ENCODE measurements at places on chromosomes 12 and 14.

GRCh38 chr12:108190529-108190928 is 61.4 kb downstream of the WSCD2 start:
- DNase-seq: no peak

DNA sequence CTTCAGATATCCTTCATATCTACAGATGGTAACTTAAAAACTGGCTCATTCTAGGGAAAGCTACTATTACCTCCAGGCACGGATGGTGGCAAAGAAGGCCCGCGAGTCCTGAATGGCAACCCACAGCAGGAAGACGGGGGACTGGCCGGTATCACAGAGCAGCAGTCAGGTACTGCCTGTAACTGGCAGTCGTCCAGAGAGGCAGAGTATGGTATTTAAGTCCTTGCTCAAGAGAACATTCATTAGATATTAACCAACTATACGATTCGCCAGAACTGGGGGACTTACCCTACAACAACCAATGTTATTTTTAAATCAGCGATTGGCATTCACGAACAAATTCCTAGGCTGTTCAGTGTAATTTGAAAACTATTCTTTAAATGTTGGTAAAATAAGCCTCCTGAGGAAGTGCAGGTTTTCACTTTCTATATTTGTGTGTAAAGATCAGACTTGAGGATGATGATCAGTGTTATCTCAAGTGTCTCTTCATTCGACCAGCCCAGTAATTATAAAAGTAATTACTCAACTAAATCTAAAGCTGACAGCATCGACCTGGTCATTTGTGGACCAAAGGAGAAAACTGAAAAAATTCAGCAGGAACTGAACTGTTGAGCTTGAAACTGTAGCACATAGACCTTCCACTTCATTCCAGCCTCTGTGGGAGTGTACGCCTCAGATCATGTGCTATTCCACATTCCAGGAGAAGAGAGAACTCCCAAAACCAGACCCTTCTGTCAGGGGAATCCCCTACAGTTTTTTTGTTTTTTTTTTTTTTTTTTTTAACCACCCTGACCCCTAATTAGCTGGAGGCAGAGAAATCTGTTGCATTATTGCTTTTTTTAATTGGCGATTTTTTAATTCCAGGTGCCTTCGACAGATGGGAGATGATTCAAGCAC is 75.6 kb downstream of the ESR2 start:
- no peak for DNase-seq

DNA sequence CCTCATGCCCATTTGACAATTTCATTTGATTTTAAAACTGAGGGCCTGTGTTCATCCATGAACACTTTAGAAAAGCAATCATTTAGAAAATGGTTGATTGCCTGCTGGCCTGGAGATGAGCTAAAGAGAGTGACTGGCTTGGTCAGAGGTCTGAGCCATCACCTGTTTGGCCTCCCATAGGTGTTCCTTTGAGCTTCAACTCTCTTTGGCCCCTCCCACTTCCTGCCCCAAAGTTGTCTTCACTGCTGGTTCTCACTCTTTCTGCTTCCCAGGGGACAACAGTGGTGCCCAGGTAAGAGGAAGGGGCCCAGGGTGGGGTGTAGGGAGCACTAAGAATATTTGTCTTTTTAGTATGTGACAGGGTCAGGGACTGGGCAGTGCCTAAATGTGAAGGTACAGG is 4.9 kb upstream of the TCP11L2 start:
- DNase-seq: no peak

GRCh38 chr14:57345106-57345505 is 45.3 kb upstream of the NAA30 start:
- DNase-seq: no peak

GRCh38 chr12:93719710-93720109 is 42.5 kb downstream of the CRADD start:
- DNase-seq: no peak

GRCh38 chr12:78418919-78419318 is 445.7 kb upstream of the SYT1 start:
- DNase-seq: no peak

- no peak for DNase-seq
Observed at GRCh38 chr14:65462411-65462810, 49.9 kb downstream of the FUT8 start.

DNA sequence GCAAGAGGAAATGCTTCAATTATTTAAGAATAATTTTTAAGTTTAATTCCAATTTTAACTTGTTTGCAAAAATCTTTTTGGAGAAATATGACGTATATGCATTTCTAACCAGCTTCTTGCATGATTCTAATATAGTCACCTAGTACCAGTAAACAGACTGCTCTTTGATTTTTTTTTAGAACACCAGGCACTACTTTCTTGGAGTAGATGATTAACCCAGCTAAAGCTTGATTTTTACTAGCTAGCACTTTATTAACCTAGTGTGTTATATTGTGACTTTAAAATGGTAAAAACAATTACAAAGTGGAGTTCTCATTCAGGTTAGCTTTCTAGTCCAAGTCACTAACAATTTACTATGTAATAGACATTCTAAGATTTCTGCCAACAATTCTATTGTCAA is 32.6 kb upstream of the FGD4 start:
- no peak for DNase-seq

DNA sequence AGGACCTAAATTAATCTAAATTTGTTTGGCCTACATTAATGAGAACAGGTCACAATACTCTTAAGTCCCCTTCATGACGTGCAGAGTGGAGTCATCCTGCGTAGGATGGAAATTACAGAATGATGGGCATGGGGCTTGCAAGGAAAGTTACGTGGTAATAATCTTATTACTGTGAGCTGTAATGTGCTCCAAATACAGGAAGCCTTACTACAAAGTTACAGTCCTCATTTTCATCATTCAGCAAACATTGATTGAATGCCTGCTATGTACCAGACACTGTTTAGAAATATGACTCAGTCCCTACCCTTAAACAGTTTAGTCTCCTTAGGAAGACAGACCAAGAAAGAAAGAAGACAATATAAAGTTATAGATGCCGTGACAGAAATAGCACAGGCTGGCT is 9.4 kb downstream of the HIGD1C start:
- no peak for DNase-seq

DNA sequence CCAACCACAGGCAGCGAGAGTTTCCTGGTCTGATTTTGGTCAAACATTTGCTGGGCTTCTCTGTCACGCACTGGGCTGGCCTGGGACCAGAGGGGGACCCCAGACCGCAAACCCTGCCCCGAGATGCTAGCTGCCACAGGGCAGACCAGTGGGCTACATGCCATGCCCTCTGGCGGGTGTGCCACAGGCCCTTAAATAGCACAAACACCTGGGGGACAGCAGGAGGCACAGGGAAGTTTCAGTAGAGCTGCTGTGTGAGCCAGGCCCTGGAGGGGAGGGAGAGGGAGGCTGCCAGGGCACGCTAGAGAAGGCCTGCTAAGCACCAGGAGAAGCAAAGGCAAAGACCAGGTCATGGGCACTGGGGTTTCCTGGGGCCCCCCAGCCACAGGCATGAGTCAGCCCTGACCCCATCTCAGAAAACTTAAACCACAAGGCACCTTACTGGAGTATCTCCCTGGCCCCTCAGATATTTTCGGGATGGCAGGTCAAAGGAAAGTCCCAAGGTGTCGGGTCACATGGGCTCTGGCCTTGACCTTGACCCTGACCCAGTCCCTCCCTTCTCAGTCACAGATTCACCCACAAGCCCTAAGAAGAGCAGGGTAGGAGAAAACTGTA is 29.2 kb downstream of the ITPK1 start:
- DNase-seq: no peak
